ENCODE measurements at places on chromosomes 16 and 17. TPM values are rescaled to one million over a fixed set of nuclear protein-coding genes. Genes with fewer than 3 reads are reported as not detected.
A peak's percentile ranks its signal among the peaks of the same experiment; 100 is the strongest.

DNA sequence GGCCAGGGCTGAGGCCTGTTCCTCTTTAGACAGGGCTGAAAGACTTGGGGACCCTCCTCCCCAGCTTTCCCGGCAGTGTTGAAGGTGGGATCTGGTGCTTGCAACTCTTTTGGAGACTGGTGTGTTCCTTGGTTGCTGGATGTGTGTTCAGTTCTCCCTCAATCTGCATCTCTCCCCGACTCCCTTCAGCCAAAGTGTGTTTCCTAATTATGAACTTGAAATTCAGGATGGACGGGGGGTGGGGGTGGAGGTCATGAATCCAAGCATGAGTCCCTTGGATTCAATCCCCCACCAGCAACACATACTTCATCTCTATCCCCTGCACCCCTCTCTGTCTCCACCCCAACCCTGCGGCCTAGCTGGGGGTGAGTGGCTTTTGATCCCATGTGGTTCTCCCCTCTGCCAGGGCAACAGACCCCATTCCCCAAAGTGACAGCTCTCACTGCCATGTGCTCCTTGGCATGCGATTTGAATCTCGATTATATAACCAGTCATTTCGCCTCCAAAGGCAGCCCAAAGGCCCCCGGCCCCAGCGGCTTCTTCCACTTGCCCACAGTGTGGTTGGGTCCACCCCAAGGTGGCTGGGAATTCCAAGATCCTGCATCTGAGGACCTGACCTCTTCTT is 1.3 kb downstream of the ARHGAP23 start:
- DNase-seq = no peak
- H3K36me3 ChIP-seq = no peaks in the 10 kb centered on the region
- H3K27me3 ChIP-seq = peaks cover 9% of the 10 kb centered on the region
- no peak overlapping the region for H3K27ac ChIP-seq
- peaks cover 9% of the 10 kb centered on the region for H3K4me1 ChIP-seq

DNA sequence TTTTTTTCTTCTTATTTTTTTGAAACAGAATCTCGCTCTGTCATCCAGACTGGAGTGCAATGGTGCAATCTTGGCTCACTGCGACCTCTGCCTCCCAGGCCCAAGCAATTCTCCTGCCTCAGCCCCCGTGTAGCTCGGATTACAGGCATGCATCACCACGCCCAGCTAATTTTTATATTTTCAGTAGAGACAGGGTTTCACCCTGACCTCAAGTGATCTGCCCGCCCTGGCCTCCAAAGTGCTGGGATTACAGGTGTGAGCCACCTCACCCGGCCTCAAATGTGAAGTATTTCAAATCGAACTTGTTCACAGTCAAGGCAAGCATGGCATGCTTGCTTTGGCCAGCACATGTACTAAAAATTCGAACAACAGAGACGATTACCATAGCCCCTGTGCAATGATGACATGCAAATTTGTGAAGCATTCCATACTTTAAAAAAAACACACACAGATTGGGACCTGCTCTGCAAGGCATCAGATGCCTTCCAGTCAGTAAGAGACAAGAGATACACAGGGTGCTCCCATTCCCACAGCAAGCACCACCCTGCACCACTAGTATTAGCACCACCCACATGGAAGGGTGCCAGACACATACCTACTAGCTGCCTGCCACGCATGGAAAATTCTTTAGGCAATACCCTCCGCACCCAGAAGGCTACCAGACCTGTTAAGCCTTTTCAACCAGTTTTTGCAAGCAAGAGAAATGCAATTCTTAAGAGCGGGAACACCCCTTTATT is 47.2 kb downstream of the ANKRD11 start:
- peaks cover 14% of the 10 kb centered on the region for H3K36me3 ChIP-seq
- no peak for DNase-seq
- no peaks in the 10 kb centered on the region for H3K27me3 ChIP-seq
- peaks cover 97% of the 10 kb centered on the region for H3K4me1 ChIP-seq
- peak overlapping the region; percentile 15 for H3K4me3 ChIP-seq
- H3K27ac ChIP-seq = peak overlapping the region; percentile 18

DNA sequence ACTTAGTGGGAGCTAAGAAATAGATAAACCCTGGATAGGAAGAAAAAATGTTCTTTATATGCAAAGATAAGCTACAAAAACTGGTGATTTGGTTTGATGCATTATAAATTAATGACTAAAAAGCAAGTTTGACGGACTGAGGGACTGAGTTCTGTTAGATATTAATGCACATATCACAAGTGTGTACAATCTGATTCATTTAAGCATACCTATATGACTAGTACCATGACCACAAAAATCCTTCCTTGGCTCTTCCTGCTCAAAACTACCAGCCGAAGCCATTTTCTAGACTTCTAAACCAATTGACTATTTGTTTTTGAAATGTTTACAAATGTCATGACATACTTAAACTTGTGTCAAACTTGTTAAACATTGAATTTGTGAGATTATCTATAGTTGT is 374.5 kb upstream of the MON1B start:
- no peaks in the 10 kb centered on the region for H3K4me1 ChIP-seq
- no peak overlapping the region for H3K4me3 ChIP-seq
- no peak overlapping the region for H3K27ac ChIP-seq
- no peaks in the 10 kb centered on the region for H3K27me3 ChIP-seq
- DNase-seq = no peak
- H3K36me3 ChIP-seq = no peaks in the 10 kb centered on the region

DNA sequence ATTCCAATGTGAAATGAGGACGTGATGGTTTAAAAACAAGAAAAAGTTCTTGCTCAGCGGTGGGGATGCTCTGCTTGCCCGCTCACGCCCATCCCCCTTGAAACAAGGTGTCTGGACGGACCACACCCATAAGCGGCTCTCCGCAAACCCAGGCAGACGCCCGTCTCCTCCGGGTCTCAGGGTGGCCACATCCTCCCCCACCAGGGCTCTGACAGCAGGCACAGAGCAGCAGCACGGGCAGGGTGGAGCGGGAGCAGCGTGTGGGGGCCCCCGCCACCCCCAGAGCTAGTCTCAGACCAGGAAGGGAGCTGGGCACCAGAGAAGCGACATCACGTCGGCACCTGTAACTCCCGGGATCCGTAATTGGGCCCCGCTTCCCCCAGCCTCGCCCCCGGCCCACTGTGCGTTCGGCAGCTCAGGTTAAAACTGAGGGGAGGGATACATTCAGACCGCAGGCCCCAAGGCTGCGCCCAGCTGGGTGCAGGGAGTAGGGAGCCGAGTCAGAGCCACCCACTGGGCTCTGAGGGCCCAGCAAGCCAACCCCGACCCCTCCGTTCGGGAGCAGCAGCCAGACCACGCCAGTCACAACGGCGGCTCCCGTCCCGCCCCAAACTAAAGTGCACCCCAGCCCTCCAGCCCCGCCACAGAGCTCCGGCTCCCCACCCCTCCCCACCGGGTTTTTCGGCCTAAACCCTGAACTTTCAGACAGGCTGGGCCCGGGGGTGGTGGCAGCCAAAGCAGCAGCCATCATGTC is 22.0 kb downstream of the CLUH start:
- DNase-seq = peak; percentile 48
- H3K36me3 ChIP-seq = peaks cover 22% of the 10 kb centered on the region
- H3K27me3 ChIP-seq = no peaks in the 10 kb centered on the region
- H3K27ac ChIP-seq = peak overlapping the region; percentile 51

GRCh38 chr17:28818819-28819221 is 23.8 kb downstream of the FAM222B start:
- no peak overlapping the region for H3K4me3 ChIP-seq
- H3K27me3 ChIP-seq = no peaks in the 10 kb centered on the region
- H3K4me1 ChIP-seq = peaks cover 14% of the 10 kb centered on the region
- no peak for DNase-seq
- H3K27ac ChIP-seq = no peak overlapping the region

Gene FGF11
- 10.6 TPM for total RNA-seq

Gene TEX19
- total RNA-seq = not detected

Gene TMC6
- 145 TPM for total RNA-seq

Gene CA4
- total RNA-seq = not detected

All from activated CD4-positive, alpha-beta T cell treated with anti-CD3 and anti-CD28 coated beads for 36 hours (primary cell).